Liver (tissue), 10 donors: ENCODE measurements at places on chromosomes 5 and 9. TPM values are rescaled to one million over a fixed set of nuclear protein-coding genes. Genes with fewer than 3 reads are reported as not detected.

The FGF1 gene
- total RNA-seq: 0.25 TPM

The GPRIN1 gene
- 0.50 TPM for total RNA-seq

The PCDHB9 gene
- 0.25 TPM for total RNA-seq

The EMB gene
- total RNA-seq: 16.1 TPM

The PALM2AKAP2 gene
- total RNA-seq: 47.9 TPM

The C5orf58 gene
- total RNA-seq: not detected

The INSL4 gene
- total RNA-seq: not detected

The SPEF2 gene
- total RNA-seq: 4.5 TPM

The BTNL9 gene
- total RNA-seq: 1.4 TPM

The PCDHA6 gene
- total RNA-seq: 0.08 TPM

The PRRX2 gene
- total RNA-seq: 0.08 TPM

The TAF11L5 gene
- not detected for total RNA-seq

The JMY gene
- 9.7 TPM for total RNA-seq

The AHRR gene
- total RNA-seq: 0.33 TPM
